Stimulated activated CD4-positive, alpha-beta T cell treated with anti-CD3 and anti-CD28 coated beads, Interleukin-15, amount 100 ng/mL, for 48 hours (primary cell): ENCODE measurements at places on chromosomes 6 and 20.

GRCh38 chr20:54013471-54013870 lies 56.9 kb downstream of the BCAS1 start:
- no peak for DNase-seq

DNA sequence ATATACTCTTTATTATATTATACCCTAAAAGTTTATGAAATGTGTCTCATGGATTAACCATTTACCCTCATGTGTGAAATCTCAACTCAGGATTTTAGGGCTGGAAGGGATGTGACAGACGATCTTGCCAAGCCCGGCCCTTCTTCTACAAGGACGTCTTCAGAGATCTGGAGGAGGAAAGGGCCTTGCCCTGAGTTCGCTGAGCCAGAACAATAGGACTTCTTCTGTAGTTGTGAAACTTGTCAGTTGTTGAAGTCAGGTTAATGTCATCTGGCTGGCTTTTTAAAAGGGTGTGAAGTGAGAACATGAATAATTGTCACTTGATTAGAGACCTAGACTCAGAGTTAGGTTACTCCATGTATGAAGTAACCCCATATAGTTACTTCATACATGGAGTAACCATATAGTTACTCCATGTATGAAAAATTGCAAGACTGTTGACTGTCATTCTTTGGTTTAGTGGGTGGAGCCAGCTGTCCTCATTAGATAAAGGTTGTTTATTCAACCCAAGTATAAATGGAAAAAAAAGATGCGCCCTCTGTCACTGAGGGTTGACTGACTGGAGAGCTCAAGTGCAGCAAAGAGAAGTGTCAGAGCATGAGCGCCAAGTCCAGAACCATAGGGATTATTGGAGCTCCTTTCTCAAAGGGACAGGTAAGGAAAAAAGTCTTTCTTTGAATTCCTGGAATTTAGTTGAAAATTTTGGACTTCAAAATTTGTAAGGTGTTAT lies at the start of gene ARG1:
Gene ARG1 (plus strand): TSS at position 541 of the 730 bp plus-strand sequence. CDS start 57 bp downstream, at position 598.
- DNase-seq, result no peak

- DNase-seq, result no peak
Observed at GRCh38 chr6:164409309-164410009, 899.9 kb downstream of the C6orf118 start.

DNA sequence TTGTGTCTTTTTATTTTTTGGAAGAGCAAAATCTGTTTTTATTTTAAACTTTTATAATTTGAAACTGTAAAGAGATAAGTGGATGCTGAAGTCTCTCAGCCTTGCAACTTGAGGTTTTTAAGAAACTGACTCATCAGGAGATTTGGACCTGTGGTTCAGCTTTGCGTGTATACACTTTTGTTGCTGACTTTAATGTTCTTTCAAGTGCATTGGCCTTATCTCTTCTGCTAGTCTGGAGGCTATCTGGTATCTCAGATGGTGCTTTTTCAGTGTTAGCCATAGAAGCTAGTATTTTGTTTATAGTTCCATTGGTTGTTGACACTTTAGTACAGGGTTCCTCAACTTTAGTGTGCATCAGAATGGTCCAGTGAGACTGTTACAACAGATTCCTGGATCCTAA lies 504.0 kb upstream of the SPTLC3 start:
- DNase-seq, result no peak

- no peak for DNase-seq
Observed at GRCh38 chr6:49909563-49909962, 43.2 kb upstream of the CRISP1 start.

DNA sequence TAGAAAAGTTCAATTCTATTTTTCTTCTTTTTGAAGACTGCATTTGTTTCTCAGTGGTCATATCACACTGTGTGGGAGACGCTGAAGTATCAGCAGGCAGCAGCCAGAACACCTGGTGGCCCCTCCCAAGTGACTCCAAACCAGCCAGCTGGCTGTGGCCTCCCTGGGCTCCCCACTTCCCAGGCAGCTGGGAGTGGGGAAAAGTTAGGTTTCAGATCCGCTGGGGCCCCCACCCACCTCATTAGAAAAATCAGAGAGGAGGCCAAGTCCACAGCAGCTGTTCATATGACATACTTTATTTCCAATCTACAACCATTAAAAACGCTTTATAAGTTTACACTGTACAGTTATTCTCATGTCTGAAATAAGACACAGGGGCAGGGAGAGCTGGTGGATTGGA lies 3.6 kb upstream of the DSN1 start:
- no peak for DNase-seq

DNA sequence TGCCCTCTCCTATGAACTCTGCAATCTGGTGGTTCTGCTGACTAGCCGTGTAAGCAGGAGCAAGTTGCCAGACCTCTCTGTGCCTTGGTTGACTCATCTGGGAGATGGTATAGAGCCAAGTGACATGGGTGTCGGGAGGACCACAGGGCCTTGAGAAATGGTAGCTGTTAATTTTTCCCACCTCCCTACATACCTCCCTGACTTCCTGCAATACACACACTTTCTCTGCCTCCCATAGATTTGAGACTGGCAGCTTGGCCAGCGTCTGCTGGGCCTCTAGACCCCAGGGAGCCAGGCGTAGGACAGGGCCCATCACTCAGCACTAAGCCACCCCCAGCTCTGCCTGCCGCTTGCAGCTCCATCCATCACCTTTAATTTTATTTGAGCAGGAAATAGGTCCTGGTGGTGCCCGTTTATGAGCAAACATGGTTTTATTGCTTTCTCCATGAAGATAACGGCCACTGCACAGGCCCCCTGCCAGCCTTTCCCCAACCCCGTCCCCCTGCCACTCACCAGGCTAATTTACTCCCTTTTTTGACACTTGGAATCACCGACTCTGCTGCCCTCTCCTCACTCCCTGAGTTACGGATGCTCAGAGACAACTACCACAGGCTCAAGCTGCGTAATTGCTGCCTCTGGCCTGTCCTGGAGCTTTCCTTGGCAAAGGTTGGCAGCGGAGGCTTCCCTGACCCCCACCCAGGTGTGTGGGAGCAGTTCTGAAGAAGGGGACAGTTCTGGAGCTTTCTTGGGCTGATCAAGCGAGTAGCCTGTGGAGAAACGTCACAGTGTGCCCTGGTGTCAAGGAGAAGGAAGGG lies 11.1 kb downstream of the GLP1R start:
- DNase-seq, result no peak

GRCh38 chr6:157484181-157484580 lies 103.2 kb downstream of the ZDHHC14 start:
- no peak for DNase-seq

- DNase-seq, result no peak
Observed at GRCh38 chr6:169220068-169220964, 33.3 kb downstream of the THBS2 start.

DNA sequence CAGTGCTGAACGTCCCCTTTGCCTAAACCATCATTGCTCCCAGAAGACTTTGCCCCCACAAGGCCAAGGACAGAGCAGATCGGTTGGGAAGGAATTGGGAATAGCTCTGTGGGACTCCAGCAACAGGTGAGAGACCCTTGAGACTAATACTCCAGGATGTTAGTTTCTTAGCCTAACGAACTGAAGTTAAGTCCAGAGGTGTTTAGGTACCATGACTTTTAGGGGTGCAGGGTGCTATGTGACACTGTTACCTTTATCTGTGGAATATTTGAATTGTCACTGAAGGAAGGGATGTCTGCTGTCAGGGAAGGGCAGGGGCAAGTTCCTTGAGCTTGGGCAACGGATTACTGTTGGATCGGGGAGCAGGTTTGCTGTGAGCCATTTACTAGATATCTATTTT lies 1.9 kb downstream of the BLCAP start:
- no peak for DNase-seq

- DNase-seq, result no peak
Observed at GRCh38 chr6:2986722-2987221, 12.9 kb upstream of the NQO2 start.

DNA sequence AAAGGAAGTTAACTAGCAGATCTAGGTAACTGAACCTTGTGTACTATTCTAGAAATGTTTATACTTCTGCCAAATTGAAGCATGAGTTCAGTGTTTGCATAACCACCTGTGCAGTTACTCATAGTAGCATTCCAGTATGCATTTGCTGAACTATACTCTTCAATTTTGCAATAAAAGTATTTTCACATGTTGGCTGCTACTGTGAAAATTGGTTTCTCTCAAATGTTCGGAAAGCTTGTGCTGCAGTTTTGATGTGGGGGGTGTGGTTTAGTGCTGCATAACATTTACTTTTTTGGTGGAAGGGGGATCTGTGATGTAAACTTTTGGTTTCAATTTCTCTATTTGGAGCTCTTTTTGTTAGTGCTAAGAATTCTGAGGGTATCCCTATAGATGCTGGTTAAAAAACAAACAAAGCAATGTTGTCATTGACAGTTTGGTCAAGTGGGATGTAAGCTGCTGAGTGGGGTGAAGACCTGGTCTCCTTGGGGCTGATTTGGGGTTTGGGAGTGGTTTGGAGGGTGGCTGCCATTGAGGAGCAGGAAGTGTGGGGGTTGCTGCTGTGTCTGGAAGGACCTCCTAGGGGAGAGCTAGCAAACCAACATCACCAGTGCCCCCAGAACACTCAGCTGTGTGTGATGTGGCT lies 87.8 kb downstream of the CARMIL1 start:
- no peak for DNase-seq

GRCh38 chr6:26270903-26271667 lies 93.9 kb upstream of the BTN3A2 start:
- DNase-seq, result no peak

GRCh38 chr6:142700032-142700431 lies 244.9 kb downstream of the HIVEP2 start:
- DNase-seq, result no peak

DNA sequence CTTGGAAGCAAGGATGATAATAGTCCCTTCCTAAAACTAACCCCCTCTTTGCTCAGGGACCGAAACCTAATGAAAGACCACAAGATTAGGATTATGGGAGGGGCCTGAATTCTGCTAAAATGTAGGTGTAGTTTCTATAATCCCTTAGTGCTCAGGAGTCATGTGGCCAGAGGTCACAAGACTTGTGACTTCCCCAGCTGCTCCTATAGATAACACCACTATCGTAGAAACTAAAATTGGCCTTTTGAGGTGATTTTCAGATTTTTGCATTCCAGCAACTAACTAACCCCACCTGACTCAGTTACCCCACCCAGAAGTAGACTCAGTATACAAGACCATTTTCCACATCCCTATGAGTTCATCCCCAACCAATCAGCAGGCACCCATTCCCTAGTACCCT lies 42.1 kb downstream of the MDN1 start:
- DNase-seq, result no peak

DNA sequence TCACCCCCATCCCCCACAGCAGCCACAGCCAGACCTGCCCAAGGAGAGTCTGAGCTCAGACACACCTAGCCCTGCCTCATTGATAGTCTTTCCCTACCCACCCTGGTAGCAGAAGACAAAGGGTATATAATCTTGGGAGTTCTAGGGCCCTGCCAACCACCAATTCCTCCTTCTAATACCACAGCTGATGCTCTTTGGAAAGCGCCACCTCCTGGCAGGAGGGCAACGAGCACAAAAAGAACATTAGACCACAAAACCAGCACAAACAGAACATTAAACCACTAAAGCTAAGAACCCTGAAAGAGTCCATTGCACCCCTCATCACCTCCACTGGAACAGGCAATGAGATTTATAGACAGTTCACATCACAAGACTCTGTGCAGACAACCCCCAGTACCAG lies 195.8 kb upstream of the FUT9 start:
- no peak for DNase-seq

DNA sequence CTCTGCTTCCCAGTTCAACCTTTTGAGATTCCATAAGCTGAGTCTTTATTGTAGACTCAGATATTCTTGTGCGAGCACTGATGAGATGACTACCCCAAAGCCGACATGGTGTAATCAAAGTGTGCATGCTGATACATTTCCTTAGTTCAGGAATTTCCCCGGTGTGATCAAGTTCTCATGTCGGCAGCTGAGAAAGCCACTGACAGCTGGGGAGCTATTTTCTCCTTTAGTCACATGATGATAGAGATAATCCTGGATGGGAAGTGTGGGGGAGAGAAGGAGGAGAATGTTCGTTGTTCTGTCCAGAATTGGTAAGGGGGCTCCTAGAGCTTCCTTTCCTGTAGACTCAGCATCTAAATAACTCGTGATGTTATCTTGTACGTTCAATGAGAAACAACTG lies 7.7 kb upstream of the CAP2 start:
- no peak for DNase-seq

DNA sequence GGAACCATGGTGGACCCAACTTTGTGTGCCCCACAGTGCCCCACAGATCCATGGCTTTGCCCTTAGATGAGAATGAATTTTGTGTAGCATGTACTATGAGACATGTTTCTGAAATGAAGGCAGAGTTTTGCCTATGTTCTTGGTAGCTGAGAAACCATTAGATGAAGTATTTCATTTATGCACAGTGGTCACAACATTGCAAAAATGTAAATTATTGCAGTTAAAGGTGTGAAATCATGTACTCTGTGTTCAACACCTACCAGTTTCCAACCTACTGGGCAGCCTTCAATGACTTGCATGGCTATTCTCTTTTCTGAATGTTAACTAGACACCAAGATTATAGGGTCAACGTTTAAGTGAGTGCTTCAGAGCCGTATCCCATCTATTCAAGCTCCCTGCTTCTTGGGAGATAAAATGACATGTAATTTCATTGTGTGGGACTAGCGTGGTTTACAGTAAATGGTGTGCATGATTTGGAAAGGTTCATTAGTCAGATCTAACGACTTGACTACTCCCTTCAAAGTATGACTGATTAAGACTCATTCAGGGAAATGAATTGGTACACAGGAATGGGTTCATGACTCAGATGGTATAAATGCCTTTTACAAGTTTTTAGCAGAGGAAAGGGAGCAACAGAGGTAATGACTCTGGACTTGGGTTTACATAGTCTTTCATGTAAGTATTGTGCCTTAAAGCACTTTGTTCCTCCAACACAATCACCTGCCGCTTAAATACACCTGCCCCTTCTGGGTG lies 106.1 kb upstream of the AKIRIN2 start:
- DNase-seq, result no peak

DNA sequence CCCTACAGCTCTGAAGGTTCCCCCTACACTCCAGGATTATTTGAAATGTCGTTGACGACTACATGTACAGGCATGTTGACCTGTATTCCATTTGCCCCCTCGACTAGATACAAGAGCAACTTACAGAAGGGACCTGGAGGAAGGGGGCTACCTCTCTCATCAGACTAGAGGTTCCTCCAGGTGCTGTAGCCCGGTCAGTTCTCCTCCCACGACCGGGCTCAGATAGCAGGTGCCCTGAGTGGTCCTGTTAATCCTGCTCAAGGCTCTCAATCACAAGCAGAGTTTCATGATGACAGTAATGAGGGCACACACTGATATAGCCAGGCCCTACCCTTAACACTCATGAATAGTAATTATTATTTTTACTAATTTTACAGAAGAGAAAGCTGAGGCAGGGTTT lies 36.5 kb downstream of the KCNK5 start:
- DNase-seq, result no peak

DNA sequence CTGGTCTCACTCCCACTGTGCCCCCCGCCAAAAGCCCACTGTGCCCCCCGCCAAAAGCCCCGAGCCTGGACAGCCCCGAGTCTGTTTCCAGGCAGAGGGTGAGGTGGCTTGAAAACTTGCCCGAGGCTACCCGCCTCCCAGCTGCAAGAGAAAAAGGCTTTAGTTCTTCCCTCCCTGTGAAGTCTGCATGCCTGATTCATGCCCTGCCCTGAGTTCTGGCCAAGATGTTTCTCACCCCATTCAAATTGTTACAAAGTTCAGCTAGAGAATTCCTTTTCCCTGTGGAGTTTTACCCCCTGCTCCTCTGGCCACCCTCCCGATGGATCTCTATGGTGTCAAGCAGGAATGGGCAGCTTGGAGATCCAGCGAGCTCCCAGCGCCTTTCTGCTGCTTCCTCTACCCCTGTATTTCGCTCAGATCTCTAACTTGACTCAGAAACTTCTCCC lies 298.8 kb upstream of the MAP3K7 start:
- DNase-seq, result no peak

- no peak for DNase-seq
Observed at GRCh38 chr20:35257175-35257909, 20.6 kb downstream of the MMP24OS start.
